Left lobe of liver (tissue), 2 donors: ENCODE measurements at places on chromosomes 7 and 10. TPM values are rescaled to one million over a fixed set of nuclear protein-coding genes. Genes with fewer than 3 reads are reported as not detected.

DNA sequence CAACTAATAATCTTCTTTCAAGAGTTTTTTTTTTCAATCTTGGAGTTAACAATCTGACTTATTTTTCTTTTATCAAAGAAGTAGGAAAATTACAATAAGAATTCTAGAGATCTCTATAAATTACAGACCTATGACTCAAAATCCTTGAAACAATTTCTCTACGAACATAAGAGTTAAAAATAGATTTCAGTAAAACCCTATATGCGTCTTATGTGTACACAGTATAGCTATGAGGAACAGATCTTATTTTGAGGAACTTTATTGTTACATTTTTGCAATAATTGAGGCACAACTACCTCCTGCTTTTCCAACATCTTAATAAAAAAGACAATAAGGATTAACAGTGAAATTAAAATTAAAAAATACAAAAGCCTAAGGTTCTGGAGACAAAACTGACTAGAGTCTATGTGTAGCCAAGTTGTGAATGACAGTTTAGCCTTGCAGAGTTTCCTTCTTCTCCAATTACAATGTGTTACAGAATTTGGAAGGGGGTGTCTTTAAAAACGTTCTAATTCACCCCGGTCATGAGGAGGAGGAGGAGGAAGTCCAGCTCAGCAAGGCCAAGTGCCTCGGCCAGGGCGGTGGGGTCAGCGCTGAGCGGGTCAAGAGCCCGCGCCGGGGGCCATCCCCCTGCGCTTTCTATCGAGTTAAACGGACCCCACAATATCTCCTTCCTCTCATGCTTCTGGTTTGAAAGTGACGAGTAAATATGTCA is 40.5 kb downstream of the AMZ1 start:
- peak; percentile 38 for DNase-seq

The IL6 gene
- total RNA-seq, result not detected

DNA sequence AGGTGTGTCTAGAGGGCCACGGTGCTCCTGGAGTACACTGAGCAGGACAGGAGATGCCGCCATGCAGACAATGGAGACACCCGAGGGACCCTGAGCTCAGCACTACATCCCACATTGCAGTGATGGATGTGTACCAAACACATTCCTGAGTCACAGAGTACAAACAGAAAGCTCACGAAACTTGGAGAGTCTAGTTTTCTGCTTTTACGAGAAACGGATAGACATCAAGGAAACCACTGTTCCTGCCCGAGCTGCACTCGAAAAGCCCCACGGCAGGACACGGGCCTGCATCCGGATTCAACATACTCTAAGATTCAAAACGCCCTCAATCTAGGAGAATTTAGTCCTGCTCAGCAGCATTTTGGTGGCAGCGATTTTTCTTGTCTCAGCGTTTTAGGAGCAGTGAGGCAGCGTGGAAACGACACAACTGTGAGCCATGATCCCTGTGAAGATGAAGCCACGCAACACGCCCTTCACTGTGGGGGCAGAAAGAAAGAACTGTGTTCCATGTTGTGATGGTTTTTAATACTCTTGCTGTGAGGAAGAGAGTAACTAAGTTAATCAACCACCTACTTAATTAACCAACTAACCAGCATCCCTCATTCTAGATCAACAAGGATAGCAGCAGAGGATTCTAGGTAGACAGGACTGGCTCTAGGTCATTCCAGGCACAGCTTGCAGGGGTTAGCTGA is 3.2 kb downstream of the TNS3 start:
- no peak for DNase-seq

- no peak for DNase-seq
These were observed 35.0 kb upstream of the ZNF32 start for GRCh38 chr10:43683451-43684291.

DNA sequence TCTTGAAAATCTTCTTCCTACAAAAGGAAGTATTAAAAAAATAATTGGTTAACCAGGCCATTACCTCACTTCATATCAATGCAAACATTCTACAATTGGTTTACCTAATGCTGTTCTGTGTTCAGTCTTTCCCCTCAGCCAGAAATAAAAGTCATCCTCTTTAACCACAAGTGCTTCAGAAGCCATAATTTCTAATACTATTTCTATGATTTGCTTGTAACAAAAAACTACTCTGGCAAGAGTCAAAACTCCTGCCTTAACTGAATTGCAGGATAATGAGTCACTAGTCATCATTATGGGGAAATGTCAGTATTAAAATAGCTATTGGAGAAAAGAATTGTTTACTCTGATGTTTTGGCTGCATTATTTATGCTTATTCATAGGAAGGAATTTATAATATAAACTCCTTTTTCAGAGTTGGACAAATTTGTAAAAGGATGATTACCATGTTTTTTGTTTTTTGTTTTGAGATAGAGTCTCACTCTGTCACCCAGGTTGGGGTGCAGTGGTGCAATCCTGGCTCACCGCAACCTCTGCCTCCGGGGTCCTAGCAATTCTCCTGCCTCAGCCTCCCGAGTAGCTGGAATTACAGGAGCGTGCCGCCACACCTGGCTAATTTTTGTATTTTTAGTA is 55.5 kb upstream of the ODAD2 start:
- no peak for DNase-seq

DNA sequence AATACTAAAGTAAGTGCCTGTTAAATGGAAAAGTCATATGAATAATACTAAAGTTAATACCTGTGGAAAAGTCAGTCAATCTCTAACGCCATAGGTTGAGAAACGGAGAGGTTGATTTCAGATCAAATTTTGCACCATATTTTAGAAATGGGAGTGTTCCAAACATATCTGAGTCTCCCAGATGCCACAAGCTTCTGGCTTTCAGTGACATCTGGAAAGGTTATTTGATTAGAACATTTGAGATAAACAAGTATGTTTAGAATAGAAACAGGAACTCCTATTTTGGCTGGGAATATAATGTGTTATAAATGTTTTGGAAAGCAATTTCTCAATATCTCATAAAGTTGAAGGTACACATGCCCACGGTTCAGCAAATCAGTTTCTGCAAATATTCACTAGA is 5.8 kb downstream of the MACC1 start:
- no peak for DNase-seq

DNA sequence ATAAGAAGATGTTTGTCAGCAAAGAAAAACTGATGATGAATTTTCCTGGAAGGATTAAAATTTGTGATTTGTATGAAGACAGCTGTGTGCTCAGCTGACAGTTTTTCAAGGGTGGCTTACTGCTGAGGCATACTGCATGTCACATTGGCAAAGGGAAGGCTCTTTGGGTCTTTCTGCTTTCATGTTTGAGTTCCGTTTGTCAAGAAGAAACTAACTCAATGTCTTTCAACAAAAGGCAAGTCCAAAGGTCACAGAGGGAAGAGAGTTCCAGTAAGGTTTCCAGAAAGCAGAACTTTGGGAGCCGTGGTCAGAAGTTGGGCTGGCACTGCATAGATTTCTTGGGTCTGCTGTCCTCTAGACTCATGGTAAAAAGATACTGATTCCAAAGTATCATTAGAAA is 16.9 kb downstream of the DYDC2 start:
- DNase-seq, result no peak

- no peak for DNase-seq
These were observed 210.5 kb downstream of the CHCHD3 start for GRCh38 chr7:132871419-132871818.

DNA sequence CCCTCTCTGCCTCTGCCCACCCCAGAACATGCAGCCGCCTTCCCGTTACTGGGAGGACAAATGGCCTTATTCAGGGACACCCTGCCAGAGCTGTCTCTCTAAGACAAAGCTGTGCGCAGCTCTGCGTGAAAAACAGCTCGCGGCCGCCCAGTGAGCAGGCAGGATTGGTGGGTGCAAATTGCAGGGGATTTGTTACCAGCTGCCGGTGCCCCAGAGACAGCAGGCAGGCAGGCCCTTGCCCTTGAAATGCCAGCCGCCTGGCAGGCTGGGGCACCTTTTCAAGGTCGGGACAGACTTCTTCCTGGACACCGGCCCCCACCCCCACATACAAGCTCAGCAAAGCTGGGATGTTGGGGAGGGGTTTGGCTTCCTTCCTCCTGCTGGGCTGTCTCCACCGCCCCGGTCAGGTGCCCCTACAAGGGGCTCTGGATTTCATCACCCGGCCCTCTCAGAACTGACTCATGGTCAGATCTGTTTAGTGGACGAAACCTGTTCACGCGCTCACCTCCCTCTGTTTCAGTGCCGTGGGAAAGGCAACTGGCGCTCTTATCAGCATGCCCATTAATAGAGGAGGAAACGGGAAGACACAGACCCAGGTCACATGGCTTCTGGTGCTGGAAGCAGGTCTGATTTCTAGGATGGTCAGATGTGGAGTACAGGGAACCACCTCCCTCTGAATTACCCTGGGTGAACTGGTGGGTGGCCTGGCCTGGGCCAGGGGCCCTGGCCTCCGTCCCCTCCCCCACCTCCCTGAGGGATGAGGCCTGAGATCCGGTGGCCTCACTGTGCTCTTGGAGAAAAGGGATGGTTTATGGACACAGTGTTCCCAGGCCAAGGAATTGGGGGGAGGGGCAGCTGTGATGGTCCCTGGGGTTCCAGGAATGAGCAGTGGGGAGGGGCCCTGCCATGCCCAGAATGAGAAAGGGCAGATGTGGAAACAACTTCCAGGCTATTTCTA is 123.9 kb upstream of the PPIF start:
- no peak for DNase-seq

DNA sequence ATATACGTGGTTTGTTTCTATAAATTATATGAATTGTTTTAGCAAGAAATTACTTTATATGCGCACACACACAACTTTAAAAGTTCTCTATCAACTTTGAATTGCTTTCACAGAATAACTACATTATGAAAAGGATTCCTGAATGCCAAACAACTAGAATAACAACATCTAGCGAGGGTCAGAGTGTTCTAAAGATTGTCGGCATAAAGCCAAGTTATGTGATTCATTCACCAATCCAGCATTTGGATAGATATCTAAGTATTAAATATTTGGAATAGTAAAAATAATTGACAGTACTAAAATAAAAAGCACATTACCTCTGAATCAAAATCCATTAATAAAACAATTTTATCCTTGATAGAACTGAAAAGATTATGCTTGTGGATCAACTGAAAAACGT is 125.3 kb upstream of the AMPH start:
- DNase-seq, result no peak
